Activated T-helper 17 cell treated with anti-CD3 and anti-CD28 coated beads, Interleukin-2, amount 50 U/mL, for 72 hours (primary cell): ENCODE measurements at places on chromosomes 2 and 18.

GRCh38 chr18:25392192-25392591 lies 40.2 kb upstream of the ZNF521 start:
- ATAC-seq: no peak

DNA sequence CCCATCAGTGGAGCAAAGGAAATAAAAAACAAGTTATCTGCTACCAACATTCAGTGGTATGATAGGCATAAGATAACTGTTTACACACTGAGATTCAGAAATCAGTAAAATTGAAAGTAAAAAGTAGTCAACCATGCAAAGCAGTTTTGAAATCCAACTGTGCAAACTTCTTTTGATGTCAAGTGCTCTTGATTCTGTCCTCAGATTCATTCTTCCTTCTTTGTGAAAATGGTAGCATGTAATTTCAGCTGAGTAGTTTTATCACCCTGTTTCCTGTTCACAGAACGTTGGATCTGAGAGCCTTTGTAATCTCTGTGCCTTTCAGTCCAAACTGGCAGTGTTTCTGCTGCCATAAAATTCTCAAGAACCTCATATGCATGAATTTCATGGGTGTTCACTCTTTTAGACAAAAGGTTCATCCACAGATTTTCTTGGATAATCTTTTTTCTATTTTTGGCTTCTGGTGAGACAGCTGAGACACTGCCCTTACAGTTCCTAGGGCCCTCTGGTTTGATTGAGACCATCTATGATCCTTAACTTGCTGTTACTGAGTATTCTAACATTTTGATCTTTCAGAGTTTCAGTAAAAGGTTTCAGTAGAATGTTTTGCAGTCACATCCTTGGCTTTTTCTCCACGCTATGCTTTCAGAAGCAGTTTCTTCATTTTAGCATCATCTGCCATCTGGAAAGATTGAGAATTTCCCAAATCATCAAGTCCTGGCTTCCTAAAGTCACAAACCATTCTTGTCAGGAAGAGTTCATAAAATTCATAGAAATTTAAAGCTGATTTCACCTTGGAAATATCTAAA lies 272.3 kb upstream of the EPHA4 start:
- no peak for ATAC-seq

GRCh38 chr2:163155279-163155883 lies 316.8 kb upstream of the KCNH7 start:
- no peak for ATAC-seq

- ATAC-seq: no peak
Observed at GRCh38 chr2:15616850-15617777, 25.4 kb downstream of the DDX1 start.

DNA sequence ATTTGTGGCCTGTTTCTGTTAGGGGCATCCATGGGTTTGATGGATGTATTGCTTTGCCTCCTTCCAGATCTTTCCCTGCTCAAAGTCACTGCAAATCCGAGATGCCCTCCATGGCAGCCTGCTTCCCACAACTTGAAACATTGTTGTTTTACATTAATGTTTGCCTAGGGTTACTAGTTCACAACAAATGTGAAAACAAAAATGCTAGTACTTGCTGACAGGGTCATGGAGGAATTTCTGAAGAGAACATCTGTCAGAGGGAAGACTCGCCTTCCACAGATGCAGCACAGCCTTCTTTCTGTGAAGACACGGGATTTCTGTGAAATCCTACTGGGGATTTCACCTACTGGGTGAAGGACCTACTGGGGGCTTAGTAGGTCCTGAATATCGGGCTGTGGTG lies 260.0 kb upstream of the FN1 start:
- ATAC-seq: no peak

- no peak for ATAC-seq
Observed at GRCh38 chr2:183035954-183036669, 2.1 kb downstream of the NCKAP1 start.

DNA sequence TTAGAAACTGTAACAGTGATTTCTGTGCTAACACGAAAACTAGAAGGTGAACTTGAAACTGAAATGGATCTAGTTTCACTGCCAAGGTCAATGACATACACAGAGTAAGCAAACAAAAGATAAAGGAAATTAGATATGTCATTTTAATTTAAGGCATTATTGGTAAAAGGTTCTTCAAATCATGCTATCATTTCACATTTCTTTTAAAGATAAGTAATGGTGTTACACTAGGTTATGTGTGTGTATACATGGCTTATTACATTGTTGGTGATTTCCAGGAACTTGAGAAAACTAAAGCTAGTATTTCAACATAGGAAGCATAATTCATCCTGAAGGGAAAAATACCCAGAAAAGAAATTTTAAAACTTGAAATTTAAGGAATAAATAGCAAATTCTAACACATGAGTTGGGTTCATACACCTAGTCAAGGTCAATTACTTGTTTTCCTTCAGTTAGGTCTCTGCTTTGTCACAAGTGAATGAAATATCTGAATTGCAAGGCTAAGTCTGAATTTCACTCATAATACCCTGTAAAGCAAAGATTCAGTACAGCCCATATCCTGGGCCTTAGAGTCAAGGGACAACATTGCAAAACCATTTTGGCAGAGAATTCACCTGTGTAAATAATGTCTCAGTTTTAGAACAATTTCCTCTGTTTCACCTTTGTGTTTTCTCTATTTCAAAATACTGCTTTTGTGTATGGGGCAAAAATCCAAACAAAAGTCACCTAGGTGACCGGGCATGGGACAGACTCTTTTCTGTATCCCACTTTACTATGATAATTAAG lies 141.6 kb downstream of the SRBD1 start:
- no peak for ATAC-seq

DNA sequence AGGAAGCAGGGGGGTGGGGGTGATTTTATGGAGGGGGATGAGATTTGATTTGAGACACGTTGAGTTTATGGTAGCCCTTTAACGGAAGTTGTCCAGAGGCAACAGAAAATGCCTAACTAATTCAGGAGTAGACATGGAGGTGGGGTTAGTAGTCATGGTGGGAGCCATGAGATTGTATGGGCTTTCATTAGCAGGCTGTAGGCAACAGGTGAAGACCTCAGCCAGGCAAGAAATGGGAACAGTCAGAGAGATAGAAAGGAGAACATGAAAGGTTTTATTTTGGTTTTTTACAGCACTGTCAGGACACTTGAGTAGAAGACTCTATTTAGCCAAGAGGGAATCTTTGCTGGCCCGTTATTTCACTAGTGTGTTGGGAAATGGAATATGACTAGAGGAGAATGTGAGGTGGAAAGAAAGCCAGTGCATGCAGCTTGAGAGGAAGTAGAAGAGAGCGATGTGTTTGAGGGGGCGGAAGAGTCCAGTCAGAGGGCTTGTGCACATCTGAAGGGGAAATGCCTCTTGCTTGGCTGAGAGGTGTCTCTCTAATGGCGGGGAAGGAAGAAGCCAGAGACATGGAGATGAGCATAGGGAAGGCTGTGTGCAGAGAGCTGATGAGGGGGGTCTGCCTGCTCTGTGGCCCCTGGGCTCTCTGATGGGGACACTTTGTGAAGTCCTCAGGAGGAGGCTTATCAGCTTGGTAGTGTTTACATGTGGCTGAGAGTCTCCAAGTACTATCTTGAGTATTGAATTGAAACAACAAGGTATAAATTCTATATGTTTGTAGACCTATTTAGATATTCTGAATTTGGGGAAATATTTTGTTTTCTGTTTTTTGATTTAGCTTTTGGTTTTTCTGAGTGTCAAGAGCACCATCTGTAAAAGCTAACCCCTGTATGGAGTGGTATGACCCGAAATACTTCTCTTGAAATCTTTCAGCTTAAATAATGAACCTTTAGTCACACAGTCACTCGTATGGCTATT lies 66.9 kb upstream of the ITM2C start:
- no peak for ATAC-seq

- no peak for ATAC-seq
Observed at GRCh38 chr2:120738786-120739437, 3.2 kb downstream of the GLI2 start.

- ATAC-seq: peak; percentile 21
Observed at GRCh38 chr18:6414723-6415417, at the start of gene L3MBTL4. L3MBTL4 (minus strand) TSS chr18:6414911; CDS start chr18:6311625, 103,286 bp downstream.

DNA sequence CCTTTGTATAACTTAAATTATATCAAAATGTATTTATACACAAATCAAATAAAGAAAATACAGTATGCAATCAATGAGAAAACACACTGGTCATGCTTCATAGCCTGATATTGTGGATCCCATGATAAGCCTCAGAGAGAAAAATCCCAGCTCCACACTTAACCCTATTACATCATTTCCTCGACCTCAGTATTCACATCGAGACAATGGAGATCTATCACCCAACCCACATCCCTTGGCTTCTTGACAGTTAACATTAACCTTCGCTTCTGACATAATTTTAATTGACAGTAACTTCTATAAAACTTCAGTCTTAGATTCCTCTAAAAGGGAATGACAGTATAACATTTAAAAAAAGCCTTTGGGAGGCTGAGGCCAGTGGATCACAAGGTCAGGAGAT lies 11.6 kb downstream of the TMX3 start:
- no peak for ATAC-seq

DNA sequence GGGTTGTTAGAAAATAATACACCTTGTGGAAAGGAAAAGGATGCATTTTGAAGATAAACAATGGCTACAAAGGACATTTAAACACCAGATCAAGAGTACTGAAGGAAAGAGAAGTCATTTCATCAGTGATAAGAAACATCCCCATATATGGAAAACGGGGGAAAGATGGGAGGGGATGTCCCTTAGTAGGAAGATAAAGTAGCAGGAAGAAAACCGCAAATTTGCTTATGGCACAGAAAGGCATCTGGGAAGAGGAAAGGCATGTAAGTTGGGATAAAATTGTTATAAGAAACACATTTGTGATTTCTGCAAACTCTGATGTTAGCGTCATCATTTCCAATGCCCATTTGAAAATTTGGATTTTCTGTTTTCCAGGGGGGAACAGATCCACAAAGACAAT lies 10.5 kb upstream of the LYPD1 start:
- ATAC-seq: no peak

DNA sequence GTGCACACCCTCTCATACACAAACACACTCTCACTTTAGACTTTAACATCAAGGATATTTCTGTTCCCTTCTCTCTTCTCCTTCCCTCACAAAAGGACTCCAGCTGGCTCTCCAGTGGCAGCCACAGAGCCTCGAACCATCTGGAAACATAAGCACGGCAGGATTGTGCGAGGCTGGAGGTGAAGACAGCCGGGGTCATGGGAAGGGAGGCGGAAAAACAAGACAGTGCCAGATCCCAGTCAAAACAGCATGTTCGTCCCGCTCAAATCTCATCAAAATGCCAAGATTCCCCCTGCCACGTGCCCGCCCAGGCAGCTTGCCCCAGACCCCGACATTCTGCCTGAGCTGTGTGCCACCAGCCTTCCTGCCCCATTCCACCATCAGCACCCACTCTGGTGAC lies 180.3 kb downstream of the ZBTB7C start:
- ATAC-seq: no peak

- ATAC-seq: no peak
Observed at GRCh38 chr2:74444498-74445318, 3.0 kb upstream of the RTKN start.

DNA sequence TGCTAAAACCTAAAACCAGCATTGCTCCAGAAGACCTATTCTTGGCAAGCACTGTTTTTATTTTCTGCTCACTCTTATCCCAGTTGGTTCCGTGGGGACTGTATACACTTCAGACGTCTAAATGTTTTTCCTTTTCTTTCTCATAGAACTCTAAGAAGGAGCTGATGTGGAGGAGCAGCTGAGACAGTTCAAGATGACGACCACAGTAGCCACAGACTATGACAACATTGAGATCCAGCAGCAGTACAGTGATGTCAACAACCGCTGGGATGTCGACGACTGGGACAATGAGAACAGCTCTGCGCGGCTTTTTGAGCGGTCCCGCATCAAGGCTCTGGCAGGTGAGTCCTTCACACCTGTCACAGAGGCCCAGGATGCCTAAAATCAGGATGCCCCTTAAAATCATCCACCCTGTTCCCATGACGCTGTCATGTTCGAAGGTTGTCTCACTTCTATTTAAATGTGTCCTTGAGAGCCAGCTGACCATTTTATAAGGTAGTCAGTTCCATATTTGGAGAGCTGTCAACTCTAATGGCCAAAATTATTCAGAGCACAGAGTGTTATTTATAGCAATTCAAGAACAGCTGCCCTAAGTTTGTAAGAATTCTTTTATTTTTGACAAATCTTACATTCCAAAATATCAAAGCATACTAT lies 70.2 kb downstream of the SPTBN1 start:
- ATAC-seq: no peak

GRCh38 chr18:10018289-10018688 lies 104.5 kb downstream of the VAPA start:
- ATAC-seq: no peak

- ATAC-seq: no peak
Observed at GRCh38 chr2:128603411-128603924, 284.8 kb upstream of the HS6ST1 start.

DNA sequence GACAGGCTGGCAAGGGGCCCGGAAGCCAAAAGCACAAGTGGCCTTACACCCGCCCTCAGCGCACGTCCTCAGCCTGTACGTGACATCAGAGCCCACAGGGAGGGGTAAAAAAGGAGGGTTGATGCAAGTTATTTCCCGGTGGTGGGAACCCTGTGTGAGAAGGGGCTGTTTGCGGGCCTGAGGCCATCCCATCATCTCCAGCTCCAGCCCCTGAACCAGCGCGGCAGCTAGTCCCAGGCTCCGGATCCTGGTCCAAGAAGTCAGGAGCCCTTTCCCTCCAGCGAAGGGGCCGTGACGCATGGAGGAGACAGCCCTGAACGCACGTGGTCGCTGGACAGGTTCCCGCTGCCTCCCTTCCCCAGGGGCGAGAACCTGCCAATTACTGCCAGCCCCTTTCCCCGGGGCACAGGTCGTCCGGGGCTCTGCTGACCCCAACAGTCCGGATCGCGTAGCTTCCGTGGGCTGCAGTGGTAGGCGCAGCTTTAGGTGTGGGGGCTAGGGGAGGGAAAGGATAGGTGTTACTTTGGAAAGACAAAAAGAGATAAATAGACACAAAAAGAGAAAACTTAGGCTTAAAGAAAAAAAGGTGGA lies 1.3 kb upstream of the LRP2 start:
- peak; percentile 77 for ATAC-seq

GRCh38 chr2:187403568-187404260 lies 44.3 kb downstream of the CALCRL start:
- no peak for ATAC-seq

GRCh38 chr18:24831871-24832665 lies 371.6 kb downstream of the HRH4 start:
- no peak for ATAC-seq

DNA sequence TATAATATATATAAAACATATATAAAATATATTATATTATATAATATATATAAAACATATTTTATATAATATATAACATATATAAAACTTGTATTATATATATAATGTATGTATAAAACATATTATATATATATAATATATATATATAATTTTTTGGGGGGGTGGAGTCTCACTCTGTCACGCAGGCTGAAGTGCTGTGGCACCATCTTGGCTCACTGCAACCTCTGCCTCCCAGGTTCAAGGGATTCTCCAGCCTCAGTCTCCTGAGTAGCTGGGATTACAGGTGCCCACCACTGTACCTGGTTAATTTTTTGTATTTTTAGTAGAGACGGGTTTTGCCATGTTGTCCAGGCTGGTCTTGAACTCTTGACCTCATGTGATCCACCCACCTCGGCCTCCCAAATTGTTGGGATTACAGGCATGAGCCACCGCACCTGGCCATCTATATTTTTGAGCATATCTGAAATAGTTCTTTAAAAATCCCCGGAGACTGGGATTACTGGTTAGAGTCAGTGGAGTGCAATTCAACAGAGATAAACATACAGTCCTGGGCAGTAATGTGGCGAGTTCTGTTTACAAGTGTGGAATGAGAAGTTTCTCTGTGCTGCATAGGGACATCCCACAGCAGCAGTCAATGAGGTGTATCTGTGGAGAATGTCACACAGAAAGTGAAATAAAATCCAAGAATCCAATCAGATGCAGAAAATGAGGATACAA lies 208.4 kb downstream of the MYCN start:
- peak; percentile 88 for ATAC-seq

- no peak for ATAC-seq
Observed at GRCh38 chr2:145352484-145352883, 832.6 kb upstream of the ZEB2 start.
